ENCODE measurements at places on chromosomes 6 and 20.

DNA sequence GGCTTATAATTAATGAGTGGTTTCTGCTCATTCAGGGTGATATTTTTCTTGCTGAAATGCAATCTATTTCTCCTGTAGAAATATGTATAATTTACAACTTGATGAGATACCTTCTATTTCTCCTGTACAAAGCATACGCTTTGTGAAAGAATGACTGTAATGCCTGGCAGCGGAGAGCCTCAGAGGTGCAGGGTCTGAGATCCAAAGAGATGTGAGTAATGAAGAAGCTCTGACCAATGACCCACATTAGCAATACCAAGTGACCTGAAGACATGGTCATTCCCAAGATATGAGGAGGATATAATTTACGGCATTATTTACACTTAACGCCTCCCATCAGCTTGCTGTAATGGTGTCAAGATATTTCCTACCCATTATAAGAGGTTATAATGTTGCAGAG is 98.4 kb upstream of the RAB32 start:
- no peak for DNase-seq

DNA sequence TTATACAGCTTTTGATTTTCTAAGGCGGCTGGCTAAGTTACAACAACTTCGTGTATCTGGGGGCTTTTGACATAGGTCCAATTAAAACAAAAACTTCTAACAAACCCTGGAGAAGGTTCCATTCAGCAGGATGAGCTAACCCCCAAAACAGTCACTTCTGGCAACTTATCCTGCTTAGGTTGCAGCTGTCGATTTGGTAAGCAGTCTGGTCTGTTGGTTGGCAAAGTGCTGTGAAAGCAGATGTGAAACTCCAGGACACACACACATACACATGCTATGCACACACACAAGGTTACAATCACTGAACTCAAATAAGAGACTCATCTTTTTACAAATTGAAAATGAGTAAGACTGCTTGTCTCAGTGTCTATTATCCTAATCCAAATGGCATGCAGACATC is 119.0 kb upstream of the STMND1 start:
- no peak for DNase-seq

GRCh38 chr6:6841571-6841970 is 253.1 kb downstream of the LY86 start:
- no peak for DNase-seq

- DNase-seq, result no peak
Observed at GRCh38 chr6:71250099-71250602, 38.5 kb upstream of the OGFRL1 start.

DNA sequence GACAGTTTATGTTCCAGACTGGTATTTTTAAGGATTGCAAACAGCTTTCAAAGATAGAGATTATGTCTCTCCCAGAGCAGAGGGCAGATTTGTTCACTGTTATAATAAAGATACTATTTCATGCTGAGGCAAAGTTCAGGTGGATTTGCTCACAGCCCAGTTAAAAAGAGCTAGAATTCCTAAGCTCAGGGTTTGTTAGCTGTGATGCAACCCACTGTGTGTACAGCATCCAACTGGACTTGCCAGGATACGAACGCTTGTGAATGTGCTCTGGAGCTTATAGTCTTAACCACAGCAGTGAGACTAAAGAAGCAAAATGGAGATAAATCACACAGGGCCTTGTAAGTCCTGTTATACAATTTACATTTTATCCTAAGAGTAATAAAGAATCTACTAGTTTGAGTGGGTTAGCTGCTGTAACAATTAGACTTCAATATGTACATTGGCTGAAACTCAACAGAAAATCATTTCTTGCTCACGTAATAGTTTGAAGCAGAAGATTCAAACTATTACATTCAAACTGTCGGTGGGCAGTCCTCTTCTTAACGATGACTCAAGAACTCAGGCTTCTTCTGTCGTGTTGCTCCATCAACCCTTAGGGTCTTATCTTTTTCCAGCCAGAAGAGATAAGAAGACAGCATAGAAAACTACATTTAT is 204.0 kb upstream of the PLN start:
- DNase-seq, result no peak

DNA sequence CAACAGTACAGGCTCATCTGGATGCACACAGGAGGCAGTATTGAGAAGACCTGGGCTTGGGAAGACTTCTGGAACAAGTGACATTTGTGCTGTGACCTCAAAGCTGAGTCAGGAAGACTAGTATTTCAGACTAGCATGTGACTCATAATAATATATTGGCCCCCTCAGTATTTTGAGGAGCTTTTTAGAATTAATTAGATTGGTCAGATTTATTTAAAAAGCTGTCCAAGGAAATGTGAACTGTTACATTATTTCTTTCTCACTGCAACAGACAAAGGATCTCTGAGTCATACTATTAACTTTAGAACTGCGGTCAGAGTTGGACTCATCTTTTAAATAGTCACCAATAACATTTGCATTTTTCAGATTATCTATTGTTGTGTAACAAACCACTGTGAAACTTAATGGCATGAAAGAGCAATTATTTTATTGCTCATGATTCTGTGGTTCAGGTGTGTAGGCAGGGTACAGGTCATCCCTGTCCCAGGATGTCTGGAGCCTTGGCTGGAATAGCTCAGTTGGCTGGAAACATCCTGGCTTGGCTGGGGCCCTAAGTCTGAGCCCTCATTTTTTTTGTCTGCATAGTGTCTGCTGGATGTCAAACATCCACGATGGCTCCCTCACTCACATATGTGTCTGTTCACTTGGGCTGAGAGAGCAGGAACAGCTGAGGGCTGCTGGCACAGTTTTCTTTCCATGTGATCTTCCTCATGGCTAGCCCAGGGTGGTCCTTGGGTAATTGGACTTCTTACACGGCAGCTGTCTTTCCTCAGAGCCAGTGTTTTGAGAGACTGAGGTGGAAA is 46.9 kb downstream of the MAP3K4 start:
- peak; percentile 6 for DNase-seq

GRCh38 chr6:30495993-30496392 is 6.7 kb downstream of the HLA-E start:
- no peak for DNase-seq

DNA sequence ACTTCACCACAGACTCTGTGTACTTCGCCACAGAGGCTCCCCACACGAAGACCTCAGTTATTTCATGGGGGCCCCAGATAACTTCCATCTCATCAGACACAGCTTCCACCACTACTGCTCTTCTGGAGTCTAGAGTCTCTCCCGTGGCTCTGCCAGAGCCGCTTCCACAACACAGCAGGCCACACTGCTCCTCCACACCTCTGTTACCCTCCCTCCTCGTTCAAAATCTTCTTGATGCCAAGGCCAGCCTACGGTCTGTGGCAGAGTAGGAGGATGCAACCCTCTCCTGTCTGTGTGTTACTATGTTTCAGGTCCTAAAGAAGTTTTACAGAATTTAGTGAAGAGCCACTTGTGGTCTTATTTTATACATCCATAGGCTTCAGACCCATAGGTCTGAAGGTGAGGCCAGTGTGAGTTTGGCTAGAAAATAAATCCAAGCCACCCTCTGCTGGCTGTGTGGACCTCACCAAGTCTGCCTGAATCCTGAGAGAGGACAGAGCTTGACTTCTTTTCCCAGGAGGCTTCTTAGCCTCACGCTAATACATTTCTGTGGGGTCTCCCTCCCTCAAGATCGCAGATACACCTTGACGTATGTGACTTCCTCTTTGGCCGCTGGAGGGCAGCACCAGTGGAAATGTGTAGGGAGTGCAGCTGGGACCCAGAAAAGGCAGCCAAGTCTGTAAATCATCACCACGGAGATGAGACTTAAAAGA is 197.7 kb downstream of the FAXC start:
- peak; percentile 74 for DNase-seq

DNA sequence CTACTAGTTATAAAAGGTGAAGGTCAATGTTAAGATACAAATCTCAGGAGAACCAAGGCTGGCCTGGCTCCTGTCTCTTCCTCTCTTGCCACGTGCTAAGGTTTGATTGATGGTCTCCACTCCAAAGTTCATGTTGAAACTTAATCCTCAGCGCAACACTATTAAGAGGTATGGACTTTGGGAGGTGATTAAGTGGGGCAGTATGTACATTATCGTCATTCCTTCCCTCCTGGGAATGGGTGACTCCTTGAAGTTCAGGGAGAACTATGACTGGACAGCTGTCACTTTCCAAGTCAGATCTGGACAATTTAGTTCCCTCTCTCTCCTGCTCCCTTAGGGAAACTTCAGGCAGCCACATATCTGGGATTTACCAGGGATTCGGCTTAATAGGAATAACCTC is 50.5 kb downstream of the KCNK5 start:
- no peak for DNase-seq

DNA sequence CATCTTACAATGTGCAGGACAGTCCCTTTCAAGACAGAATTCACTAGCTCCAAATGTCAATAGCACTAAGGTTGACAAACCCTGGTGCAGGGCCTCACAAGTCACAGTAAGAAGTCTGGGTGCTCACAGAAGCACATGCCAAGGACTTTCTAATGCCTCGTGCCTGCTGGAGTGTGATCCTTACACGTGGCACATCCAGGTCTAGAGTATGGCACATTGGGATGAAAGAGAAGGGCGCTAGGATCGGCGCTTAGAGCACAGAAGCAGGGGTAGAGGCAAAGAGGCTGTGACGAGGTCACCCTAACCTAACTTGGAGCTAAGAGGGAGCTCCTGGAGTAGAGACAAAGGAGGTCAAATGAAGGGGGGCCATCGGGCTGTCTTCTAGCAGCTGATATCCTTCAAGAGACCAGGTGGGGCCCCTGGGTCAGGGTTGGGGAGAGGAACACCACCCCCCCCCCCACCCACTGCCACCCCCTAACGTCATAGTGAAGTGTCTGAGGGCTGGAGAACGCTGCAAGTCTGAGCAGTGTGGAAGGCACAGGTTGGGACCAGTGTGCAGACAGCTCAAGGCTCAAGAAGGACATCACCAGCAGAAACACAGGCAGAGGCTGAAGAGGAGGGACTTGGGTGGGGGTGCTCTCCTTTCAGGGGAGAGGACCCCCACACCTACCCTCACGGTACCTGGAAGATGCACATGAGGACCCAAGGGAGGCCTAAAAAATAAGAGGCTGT is 97.8 kb upstream of the MRPS10 start:
- DNase-seq, result no peak

- no peak for DNase-seq
Observed at GRCh38 chr6:32943864-32944649, 3.2 kb upstream of the HLA-DMB start.

- DNase-seq, result no peak
Observed at GRCh38 chr6:41443616-41444525, 102.3 kb upstream of the FOXP4 start.

GRCh38 chr6:56996401-56996800 is 41.5 kb downstream of the BEND6 start:
- DNase-seq, result no peak

DNA sequence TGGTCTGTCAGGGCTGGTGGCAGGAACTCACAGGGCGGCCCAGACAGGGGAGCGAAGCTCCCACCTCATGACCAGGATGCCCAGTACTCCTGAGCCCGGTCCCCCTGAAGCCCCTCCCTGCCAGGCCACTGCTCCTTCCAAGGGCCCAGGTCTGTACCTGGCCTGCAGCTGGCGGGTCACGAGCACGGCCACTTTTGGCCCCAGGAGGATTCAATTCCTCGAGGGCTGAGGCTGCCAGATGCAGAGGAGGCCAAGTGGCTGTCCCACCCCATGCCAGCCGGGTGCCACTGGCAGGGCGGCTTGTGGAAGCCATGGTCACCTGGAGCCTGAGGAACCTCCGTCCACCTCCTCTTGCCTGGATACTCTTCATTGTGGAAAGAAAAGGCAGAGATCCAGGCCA is 17.4 kb downstream of the PMEPA1 start:
- DNase-seq, result no peak

DNA sequence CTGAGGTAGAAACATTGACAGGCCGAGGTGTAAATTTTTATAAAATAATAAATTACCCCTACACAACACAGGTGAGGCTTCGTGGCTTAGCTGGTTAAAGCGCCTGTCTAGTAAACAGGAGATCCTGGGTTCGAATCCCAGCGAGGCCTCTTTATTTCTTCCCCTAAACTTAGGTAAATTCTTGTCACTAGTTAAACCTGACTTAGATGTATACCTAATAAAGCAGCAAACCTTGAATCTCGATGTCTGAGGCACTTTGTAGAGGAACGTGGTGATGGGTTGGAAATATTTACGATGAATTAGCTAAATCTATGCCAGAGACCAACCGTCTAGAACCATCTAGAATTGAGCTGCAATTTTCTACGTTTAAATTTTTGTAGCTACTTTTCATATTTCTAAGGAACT is 185.6 kb downstream of the OR2B2 start:
- peak; percentile 14 for DNase-seq

GRCh38 chr6:83511901-83512681 is at the start of gene PRSS35:
Gene PRSS35, plus strand, starts transcription at chr6:83512534. Its CDS starts 10,908 bp downstream, at chr6:83523442.
- peak; percentile 64 for DNase-seq

DNA sequence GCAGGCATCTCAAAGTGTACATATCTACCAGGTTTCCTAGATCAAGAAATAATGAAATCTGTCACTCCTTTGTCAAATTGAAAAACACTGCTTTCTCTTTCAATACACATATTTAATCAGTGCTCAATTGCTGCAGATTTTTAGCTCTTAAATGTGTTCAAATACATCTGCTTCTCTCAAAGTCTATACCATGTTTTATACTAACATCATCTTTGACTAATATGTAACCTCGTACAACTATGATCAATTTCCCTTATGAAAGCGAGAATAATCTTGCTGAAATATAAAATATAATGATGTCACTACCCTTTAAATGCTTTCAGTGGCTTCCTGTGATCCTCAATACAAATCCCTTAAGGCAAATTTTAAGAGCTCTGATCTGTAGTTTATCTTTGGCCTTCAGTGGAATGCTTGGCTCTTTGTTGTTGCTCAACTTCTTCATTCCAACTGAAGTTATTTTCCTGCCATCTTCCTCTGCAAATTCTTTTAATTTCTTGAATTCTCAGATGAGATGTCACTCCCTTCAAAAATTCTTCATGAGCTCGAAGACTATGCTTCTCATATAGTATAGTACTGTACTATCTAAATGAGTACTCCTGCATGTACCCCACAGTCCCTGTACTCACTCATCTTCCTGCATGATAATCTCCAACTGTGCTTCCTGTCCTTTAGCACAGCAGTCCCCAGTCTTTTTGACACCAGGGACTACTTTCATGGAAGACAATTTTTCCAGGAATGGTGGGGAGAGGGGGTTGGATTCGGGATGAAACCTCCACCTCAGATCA is 545.1 kb upstream of the GJE1 start:
- no peak for DNase-seq

GRCh38 chr20:18653736-18654447 is 66.0 kb downstream of the DTD1 start:
- DNase-seq, result no peak

- no peak for DNase-seq
Observed at GRCh38 chr6:106158816-106159215, 72.7 kb downstream of the PRDM1 start.

GRCh38 chr6:111406200-111406721 is 76.8 kb downstream of the REV3L start:
- DNase-seq, result no peak

GRCh38 chr6:113402544-113402943 is 454.6 kb upstream of the MARCKS start:
- no peak for DNase-seq

GRCh38 chr6:121105461-121105860 is 228.8 kb downstream of the TBC1D32 start:
- no peak for DNase-seq

GRCh38 chr20:40307997-40308396 is 381.0 kb downstream of the MAFB start:
- no peak for DNase-seq
